Motor neuron (in vitro differentiated cells): ENCODE measurements at places on chromosomes 16 and 17. TPM values are rescaled to one million over a fixed set of nuclear protein-coding genes. Genes with fewer than 3 reads are reported as not detected.

- peak; percentile 34 for ATAC-seq
Measured at GRCh38 chr17:15650741-15651582, 31.5 kb upstream of the FBXW10B start.

GRCh38 chr16:87249425-87249824, 67.8 kb downstream of the C16orf95 start:
- ATAC-seq, result no peak

DNA sequence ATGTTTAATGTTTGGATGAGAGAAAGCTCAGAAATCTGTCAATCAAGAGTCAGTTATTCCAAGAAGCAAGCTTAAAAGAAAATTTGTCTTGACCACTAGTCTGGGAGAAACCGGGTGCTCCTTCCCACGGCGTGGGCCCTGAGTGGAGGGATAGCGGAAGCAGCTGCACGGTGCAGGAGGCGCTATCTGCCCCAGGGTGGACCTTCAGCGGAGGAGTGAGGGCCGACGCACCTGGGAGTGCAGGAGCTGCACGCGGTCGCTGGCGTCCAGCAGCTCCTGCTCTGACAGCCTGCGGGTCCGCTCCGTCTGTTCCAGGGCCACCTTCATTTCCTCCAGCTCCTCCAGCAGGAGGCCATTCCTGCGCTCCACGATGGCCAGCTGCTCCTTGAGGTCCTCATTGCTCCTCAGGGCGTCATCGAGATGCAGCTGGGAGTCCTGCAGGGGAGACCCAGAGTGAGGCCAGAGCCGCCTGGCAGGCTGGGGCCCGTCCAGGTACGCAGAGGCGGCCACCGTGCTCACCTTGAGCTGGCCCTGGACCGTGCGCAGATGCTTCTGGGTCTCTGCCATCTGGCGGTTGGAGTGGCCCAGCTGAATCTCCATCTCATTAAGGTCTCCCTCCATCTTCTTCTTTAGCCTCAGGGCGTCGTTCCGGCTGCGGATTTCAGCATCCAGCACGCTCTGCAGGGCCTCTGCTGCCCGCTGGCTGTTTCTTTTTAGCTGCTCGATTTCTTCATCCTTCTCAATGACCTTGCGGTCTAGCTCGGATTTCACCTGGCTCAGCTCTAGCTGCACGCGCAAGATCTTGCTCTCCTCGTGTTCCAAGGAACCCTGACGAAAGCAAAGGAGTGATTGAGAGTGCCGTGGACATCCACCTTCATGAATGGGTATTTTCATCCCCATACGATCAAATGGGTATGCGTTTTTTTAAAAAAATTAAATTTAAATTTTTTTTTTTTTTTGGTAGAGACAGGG, 63.5 kb downstream of the MYH13 start:
- ATAC-seq, result no peak

- ATAC-seq, result peak; percentile 60
Measured at GRCh38 chr16:86072328-86073102, 173.6 kb downstream of the IRF8 start.

GRCh38 chr17:75350706-75351105, 54.8 kb downstream of the GRB2 start:
- no peak for ATAC-seq

DNA sequence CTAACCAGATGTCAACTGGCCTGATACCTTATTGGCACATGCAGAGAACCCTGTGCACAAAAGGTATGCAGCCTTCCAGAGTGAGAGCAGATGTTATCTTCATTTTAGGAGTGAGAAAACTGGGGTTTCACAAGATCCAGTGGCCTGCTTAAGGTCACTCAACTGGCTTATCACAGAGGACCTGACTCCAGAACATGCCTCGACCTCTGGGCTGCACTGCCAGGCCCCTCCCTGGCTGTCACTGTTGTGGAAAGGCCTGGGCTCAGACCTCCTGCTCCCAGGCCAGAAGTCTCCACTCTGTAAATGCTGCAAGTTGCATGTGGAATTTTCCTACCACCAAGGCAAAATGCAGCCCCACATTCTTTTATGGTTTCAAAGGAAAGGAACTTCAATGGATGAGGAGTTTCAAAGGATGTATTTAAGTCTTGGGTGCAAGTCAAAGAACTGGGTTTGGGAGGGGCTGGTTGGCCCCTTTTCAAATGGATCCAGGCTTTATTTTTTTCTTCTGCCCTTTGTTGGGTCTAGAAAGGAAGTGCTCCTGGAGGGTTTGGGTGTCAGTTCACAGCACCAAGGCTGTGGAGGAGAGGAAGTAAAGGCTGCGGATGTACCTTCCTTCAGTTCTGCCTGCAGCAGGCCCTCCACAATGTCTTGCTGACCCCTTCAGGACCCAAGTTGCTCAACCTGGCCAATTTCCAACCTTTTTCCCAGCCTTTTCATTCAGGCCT, 30.4 kb upstream of the SMPD3 start:
- no peak for ATAC-seq

- ATAC-seq, result no peak
Measured at GRCh38 chr17:81457917-81458555, 54.6 kb downstream of the ACTG1 start.

- no peak for ATAC-seq
Measured at GRCh38 chr17:74164446-74165045, 38.9 kb upstream of the RPL38 start.

- peak; percentile 65 for ATAC-seq
Measured at GRCh38 chr17:37220607-37220953, 155.2 kb upstream of the C17orf78 start.

- ATAC-seq, result peak; percentile 76
Measured at GRCh38 chr17:72361892-72362291, 241.1 kb downstream of the SOX9 start.

DNA sequence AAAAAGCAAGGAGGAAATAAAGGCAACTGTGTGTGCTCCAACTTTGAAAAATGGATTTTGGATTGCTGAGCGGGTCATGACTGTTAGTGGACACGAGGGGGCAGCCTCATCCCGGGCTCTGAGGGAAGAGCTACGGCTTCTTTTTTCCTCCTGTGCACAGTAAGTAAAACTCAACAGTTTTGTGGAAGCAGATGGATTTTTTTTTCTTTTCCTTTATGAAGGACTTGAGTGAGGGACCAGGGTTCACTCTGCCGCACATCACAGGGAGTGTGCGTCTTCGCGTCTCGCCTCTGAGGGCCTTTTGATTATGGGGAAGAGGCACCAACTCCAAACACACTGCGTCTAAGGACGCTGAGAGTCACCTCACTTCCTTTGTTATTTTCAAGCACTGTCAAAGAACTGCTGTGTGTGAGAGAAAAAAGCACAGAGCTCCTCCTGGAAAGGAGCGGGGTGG, 80.3 kb upstream of the GOT2 start:
- ATAC-seq, result peak; percentile 85

- no peak for ATAC-seq
Measured at GRCh38 chr17:81134064-81134781, 31.1 kb upstream of the PVALEF start.

DNA sequence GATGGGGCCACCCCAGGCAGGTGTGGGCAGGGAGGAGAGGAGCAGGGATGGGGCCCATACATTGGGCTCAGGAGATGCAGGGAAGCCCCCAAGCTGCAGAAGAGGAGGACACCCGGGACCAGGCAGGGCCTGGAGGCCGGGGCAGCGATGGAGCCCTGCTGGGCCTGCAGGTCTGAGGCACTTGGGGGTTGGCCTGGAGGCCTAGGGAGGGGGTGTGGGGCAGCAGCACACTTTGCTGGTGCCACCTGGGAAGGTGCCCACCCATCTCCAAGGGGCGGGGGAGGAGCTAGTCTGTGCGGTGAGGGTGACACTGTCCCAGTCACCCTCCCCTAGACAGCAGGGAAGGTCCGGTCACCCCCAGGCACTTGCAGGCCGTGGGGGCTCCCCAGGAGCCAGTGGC, 6.4 kb upstream of the CCDC57 start:
- ATAC-seq, result no peak

DNA sequence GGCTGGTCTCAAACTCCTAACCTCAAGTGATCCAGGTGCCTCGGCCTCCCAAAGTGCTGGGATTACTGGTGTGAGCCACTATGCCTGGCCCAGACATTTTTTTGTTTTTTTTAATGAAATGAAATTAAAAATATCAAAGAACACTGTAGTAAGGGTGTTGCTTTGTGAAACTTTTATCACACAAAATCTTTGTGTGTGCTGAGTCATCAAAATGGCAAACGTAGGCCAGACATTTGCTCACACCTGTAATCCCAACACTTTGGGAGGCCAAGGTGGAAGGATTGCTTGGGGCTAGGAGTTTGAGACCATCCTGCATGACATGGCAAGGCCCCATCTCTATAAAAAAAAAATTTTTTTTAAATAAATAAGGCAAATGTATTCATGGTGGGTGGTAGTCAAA, 9.7 kb downstream of the NAT9 start:
- ATAC-seq, result no peak

- ATAC-seq, result no peak
Measured at GRCh38 chr17:33137426-33137825, 145.8 kb downstream of the SPACA3 start.

DNA sequence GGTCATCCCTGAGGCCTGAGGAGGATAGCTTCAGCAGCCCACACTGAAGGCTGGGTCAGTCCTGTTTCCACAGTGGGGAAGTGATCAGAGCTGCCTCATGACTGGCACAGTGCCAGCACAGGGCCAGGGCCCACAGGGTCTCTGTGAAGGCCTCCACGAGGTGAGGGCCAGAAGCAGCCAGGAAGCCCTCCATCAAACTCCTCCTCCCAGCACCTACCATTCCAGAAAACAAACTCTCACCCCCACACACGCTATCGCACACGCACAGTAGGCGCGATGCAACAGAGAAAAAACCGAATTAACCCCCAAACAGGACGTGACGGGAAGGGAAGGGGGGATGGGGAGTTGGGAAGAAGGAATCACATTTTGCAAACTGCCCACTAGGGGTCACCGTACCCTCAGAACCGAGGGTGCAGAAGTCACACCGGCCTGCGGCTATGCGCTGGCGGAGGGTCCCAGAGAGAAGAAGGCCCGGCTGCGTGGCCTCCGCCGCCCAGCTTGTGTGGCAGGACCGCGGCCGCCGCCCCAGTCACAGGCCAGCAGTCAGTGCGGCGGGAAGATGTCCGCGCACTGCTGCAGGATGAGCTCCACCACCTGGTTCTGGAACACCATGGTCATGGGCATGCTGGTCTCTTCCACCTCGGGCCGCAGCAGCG, 37.6 kb downstream of the ARHGAP27 start:
- ATAC-seq, result peak; percentile 83

DNA sequence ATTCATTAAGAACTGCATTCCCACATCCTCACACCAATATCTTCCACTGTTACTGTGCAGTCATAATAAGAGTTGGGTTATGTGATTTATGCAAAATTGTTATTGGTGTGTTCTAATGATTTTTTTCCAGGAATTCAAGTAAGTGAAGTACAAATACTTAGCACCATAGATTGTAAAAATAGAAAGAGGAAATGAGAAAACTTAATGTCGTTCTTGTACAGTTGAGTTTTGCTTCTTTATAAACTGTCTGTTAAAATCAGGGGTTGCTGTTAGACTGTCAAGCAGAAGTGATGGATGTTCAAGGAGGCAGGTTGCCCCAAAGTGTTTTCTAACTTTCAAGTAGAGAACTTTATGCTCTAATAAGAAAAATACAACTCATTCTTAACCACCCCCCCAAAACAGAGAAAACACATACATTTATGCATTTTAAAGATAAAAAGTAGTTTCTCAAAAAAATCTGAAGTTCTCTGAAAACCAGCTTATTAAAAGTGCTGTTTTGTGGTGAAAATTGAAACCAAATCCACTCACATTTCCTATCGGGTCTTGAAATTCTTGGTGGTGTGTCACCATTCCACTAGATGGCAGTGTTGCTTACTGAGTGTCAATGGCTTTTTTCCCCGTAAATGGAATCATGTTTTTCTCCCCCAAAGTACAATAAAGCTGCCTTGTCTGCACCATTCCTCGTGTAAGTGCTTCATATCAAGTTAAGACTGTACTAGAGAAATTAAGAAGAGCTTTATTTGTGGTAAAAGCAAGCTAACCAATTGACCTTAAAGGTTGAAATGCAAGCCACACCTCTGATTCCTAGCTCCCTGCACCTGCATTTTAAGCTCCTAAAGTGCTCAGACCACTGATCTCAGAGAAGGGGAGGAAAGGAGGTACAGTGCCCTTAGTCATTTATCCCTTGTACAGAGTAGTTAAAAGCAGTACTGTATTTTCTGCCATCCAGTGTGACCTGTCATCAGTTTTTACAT, 4.7 kb upstream of the IGSF6 start:
- ATAC-seq, result no peak

GRCh38 chr17:39115135-39115534, 36.3 kb downstream of the PLXDC1 start:
- ATAC-seq, result no peak

DNA sequence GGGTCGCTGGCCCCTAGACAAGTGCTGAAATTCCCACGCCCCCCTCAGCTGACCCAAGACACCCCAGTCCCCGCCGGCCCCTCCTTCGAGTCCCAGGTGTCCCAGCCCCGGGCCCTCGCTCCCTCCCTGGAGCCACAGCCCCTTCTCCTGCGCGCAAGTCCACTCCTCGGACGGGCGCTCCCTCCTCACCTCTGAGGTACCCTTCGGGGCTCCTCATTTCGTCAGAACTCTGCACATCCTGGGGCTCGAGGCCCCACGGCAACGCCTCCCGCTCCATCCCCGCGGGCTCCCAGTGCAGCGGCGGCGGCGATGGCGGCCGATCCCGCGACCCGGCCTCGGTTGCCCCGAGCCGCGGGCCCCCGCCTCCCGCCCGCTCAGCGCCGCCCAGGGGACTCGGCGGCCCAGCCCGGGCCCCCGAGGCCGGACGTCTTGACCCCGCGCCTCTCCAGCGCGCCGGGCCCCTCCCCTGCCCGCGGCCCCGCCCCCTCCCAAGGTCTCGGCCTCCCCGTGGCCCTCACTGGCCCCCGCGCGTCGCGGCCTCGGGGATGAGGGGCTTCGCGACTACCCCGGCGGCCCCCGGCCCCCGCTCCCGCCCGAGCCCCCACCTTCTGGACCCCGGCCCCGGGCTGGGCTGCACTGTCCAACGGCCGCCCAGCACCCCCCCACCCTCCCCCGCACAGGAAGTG, at the start of gene ZNF768:
Gene ZNF768 (minus strand): TSS at position 430 of the 686 bp plus-strand sequence. CDS start 153 bp downstream, at position 277.
- peak; percentile 36 for ATAC-seq

GRCh38 chr16:30793508-30794069, 6.6 kb upstream of the ZNF629 start:
- ATAC-seq, result no peak

GRCh38 chr16:85104821-85105391, 7.4 kb downstream of the CIBAR2 start:
- peak; percentile 25 for ATAC-seq

DNA sequence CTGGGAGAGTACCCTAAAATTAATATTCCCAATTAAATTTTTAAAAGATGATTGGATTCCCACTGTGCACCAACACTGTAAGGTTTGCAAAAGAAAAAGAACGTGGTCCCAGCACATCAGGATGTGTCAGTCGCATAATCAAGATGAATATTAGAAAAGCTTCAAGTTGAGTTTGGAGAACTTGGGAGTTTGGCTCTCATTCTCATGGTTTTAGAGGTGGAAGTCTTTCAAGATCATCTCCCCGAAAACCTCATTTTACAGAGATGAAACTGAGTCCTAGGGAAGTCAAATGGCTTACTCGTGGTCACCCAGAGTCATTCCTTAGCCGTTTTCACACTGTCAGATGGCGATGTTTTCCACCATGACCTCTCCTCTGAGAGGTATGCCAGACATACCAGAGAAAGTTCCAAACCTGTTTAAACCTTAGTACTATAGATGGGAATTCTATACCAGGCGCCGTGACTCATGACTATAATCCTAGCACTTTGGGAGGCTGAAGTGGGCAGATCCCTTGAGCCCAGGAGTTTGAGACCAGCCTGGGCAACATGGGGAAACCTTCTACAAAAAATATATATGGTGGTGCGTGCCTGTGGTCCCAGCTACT, 1.2 kb downstream of the SEC14L1 start:
- ATAC-seq, result no peak

Gene DCAKD
- total RNA-seq, result 46.3 and 49.0 TPM in 2 replicates

Gene NACA2
- total RNA-seq, result 0.85 TPM in 1 of 2 replicates, not detected in the other

Gene WFDC1
- total RNA-seq, result 2.4 and 3.4 TPM in 2 replicates

Gene ASPA
- total RNA-seq, result 0.06 TPM in 1 of 2 replicates, not detected in the other

Gene CMTM2
- not detected in 2 replicates for total RNA-seq
